CD8-positive, alpha-beta T cell (primary cell): ENCODE measurements at places on chromosomes 16 and 17.

DNA sequence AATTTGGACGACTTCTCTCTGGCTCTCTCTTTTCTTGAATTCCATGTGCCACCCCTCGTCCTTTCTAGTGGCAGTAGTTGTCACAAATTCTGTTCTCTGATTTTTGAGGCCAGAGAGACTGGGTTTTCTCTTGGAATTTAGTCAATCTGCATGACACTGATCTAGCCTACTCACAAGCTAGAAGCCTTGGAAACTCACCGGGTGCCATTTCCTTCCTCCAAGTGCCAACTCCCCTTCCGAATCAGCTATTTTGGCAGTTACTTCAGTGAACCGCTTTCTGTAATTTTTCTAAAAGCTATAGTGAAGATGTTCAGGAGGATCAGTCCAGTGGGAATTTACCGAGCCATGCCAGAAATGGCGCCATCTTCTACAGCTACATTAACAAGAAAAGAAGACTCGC is 228.9 kb downstream of the PMP22 start:
- no peak for DNase-seq

DNA sequence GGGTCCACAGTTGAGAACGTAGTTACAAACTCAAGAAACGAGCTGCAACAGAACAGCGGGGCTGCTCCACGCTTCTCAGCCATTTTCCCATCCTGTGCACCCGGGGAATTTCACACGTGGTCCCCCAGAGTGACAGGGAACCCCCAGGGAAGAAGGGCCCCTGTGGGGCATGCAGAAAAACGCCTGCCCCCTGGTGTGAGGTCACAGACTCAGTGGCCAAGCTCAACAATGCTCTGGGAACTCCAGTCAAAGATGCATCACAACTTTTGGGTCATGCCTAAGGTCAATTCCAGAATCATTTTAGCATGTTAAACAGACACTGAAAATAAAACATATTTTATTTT is 115.4 kb downstream of the ZNF778 start:
- DNase-seq = no peak

DNA sequence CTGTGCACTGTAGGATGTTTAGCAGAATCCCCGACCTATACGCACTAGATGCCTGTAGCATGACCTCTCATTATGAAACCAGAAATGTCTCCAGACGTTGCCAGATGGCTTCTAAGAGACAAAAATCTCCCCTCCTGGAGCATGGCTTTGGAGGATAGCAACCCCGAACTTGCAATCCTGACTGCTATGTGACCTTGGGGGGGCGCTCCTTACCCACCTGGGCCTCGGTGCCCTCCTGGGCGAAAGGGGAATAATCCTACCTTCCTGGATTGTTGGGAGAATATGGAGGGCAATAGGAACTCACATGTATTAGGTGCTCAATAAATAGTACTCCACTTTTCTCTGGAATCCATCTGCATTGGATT is 8.1 kb downstream of the MRM1 start:
- no peak for DNase-seq

- no peak for DNase-seq
Observed at GRCh38 chr17:13410874-13411273, 190.9 kb downstream of the HS3ST3A1 start.

- DNase-seq = no peak
Observed at GRCh38 chr17:55325406-55325805, 60.6 kb downstream of the HLF start.

DNA sequence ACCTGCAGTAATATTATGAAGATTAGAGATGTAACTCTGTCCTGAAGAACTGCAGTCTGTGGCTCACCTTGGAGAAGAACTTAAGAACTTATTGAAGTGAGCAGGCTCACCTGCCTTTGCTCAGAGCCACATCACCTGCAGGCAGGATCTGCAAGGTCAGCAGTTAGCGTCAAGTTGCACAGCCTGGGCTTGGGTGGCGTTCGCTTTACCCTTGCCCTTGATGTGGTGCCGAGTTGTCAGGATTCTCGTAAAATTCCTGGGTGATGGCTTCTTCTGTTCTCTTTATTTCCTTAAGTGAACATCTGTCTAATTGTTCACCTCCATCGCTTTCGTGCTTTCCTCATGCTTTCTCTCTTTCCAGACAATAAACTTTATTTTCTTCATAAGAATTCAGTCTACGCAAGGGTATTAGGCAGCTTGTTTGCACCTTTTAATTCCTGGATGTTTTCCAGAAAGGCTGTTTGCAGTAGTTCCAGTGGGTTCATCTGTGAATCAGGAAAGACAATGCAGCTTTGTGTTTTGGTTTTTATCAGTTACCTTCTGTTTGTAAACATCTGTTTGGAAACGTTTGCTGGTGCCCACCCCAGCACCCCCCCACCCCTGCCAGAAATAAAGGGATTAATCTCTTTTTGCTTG is 254.3 kb downstream of the WWOX start:
- DNase-seq = no peak

DNA sequence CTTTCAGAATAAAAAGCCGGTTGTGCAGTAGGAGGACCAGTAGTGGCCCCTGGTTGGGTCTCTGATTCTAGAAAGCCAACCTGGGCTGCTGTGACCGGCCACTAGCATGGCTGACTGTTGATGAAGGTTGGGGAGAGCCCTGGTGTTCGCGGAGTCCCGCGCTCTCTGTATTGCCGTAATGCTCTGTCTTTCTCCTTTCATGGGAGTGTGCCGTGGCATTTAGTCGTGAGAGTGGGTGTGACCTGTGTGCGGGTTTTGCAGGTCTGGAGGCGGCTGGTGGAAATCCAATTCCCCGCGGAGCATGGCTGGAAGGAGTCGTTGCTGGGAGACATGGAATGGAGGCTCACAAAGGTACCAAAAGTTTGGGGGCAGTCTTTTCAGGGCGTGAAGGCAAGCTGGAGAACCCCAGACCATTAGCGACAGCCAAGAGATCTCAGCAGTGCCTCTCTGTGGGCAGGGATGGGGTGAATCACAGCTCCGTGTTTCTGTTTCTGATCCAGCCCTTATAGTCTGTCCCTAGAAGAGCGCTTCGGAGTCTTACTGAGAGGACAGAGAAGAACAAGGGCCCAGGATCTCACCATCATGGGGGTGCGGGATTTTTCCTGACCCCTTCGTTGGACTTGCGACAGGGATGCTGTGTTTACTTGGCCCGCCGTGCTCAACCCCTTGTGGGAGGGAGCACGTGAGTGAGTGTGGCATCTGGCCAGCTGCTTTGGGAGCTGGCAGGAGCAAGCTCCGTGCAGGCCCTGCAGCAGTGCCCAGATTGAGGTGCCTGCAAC is 56.5 kb downstream of the RNF213 start:
- DNase-seq = no peak

DNA sequence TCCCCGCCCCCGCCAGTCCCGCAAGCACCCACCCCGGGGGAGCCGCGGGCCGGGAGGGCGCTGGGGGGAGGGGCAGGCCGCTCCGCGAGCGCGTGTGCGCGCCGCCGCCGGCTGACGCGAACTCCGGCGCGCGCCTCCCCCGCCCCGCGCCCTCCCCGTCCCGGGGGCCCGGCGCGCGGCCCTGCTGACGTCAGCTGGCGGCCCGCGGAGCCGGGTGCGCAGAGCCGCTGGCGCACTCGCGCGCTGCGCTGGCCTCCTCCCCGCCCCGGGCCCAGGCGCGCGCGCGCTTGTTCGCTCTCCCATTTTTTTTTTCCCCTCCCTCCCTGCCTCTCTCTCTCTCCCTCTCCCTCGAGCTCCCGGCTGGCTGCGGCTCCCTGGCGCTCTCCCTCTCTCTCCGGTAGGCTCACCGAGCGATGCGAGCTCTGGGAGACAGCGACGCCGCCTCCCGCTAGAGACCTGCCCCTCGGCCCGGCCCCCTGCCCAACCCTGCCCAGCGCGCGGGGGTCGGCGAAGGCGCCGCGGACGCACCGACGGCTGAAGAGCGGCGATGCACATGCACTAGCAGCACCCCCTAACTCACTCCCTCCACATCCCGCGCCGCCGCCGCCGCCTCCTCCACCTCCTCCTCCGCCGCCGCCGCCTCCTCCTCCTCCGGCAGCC is at the start of gene GNAO1:
Gene GNAO1 (plus strand): TSS at position 334 of the 660 bp plus-strand sequence. CDS start 747 bp downstream, outside the sequence.
- peak; percentile 65 for DNase-seq

DNA sequence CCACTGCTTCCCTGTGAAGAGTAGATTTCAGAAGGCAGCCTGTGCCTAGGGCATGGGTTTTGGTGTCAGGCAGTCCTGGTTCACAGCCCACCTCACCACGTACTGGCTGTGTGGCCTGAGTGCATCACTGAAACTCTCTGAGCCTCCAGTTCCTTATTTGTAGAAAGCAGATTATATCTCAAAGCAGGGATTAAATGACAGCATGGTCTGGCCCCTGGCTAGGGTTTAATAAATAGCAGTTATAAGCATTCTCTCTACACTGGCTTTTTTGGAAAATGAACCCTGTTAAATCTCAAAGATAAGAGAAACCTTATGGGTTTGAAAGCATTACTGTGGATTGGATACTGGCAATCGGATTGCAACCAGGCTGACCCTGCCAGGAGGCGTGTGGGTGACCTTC is 2.9 kb upstream of the MT1M start:
- no peak for DNase-seq

GRCh38 chr16:61831351-61831917 is 204.8 kb downstream of the CDH8 start:
- no peak for DNase-seq

GRCh38 chr17:69761767-69762321 is 313.2 kb upstream of the KCNJ16 start:
- DNase-seq = no peak

DNA sequence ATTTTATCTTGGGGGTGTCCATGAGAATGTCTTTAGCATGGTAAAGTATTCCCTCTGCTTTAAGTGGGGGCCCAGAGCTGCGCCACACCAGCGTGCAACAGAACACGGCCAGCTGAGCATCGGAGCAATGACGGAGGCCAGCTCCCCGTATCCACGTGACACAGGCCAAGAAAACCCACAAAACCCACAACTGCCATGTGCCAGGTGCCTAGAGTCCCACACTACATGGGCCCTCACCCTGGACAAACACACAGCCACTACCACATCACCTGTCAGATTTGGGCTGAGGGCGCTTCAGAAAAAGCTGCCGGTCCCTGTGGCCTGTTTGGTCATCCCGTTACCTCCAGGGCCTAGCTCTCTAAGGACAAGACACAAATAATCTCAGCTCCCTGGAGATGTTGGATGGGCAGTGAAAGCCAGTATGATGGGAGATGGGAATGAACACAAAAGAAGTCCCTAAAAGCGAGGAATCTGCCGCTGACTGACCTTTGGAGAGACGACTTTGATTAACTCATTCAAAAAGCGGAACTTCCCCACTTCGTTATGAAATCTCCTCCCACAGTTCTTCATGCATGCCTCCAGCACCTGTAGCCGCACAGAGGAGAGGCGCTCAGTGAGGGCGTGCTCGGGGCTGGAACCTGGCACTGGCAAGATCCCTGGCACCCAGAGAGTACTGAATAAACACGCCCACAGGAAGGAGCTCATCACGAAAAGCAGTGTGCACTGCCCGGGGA is 17.1 kb downstream of the GGA3 start:
- no peak for DNase-seq

DNA sequence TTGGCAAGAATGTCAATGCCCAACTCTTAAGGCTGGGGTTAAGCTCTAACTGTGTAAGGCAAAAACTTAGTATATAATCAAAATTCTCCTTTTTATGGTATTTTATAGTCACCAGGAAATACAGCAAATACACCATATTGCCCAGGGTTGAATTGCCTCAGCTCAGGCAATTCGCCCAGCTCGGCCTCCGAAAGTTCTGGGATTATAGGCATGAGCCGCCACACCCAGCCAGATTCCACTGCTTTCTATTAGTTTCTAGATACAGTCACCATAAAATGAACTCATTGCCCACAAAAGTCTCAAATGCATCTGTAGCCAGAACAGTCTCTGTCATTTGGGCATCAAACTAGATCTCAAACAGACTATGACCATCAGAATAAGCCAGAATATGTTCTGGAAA is 238.7 kb upstream of the TOX3 start:
- DNase-seq = no peak

DNA sequence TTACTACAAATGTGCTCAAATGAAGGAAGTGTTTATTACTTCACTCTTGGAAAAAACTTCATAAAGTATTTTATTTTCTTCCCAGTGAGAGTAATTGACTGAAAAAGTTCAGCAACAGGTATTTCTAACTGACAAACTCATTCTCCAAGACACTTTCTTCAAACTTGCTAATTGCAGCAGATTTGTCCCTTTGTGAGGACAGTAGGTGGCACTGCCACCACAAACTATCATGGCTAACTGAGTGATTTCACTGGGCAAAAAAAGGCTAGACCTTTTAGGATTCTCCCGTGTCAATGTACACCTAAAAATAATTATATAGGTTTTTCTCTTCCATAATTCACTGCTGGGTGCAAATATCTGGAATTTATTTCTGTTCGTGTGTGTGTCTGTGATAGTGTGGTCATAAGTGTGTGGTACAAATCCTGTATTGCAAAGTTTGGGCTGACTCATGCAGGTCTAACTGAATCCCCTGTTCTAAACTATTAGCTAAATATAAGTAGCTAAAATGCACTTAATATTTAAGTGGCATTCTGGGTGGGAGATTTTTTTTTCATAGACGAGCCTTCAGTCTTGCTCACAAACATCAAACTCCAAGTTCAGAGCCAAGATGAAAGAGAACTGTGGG is 3.9 kb downstream of the HS3ST3A1 start:
- DNase-seq = peak; percentile 64
